ENCODE measurements at places on chromosomes 4 and X. TPM values are rescaled to one million over a fixed set of nuclear protein-coding genes. Genes with fewer than 3 reads are reported as not detected.

- peak; percentile 73 for DNase-seq
- H3K27ac ChIP-seq = no peak overlapping the region
- peaks cover 26% of the 10 kb centered on the region for H3K4me1 ChIP-seq
These were observed 18.4 kb downstream of the MAML3 start for GRCh38 chr4:140135529-140136088.

GRCh38 chr4:48027653-48028052, 11.1 kb downstream of the NIPAL1 start:
- no peaks in the 10 kb centered on the region for H3K36me3 ChIP-seq
- H3K4me1 ChIP-seq = peaks cover 16% of the 10 kb centered on the region
- no peak overlapping the region for H3K4me3 ChIP-seq
- H3K27me3 ChIP-seq = no peaks in the 10 kb centered on the region
- H3K27ac ChIP-seq = no peak overlapping the region

- H3K4me1 ChIP-seq = no peaks in the 10 kb centered on the region
- no peaks in the 10 kb centered on the region for H3K27me3 ChIP-seq
- H3K36me3 ChIP-seq = no peaks in the 10 kb centered on the region
- no peak for DNase-seq
These were observed 19.3 kb upstream of the DUSP9 start for GRCh38 chrX:153627675-153628111.

PDGFC gene
- 188 TPM for total RNA-seq
